Stimulated activated CD8-positive, alpha-beta memory T cell treated with anti-CD3 and anti-CD28 coated beads, Interleukin-4, amount 100 ng/mL, for 4 hours (primary cell): ENCODE measurements at places on chromosomes 4 and X.

- DNase-seq, result no peak
Observed at GRCh38 chrX:80266979-80267378, 153.3 kb upstream of the TENT5D start.

- no peak for DNase-seq
Observed at GRCh38 chr4:1414831-1415680, 8.8 kb upstream of the NKX1-1 start.

DNA sequence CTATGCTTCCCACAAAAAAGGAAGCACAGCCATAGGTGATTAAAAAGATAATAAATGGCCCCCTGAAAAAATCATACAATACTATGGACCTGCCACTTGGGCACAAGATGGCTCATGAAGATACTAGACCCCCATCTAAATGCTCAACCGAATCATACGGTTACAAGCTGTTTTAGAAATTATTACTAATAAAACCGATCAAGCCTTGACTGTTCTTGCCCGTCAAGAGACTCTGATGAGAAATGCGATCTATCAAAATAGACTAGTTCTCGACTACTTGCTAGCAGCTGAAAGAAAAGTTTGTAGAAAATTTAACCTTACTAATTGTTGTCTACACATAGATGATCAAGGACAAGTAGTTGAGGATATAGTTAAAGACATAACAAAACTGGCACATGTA is 40.1 kb upstream of the UGT2B7 start:
- no peak for DNase-seq

DNA sequence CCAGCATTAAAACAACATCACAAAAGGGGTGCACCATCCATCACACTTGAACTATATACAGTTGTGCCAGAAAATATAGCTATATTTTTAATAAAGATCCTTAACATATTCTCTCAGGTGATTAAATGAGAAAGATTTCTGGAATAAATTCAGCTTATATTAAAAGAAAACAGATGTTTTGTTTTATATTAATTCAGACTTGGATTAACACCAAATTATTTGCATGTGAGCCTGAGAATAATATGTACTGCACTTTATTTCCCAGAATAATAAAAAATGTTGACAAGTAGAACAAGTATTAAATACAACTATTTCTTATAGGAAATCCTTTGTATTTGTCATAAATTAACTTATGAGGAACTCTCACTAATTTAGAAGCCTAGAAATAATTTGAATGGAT is 1467.4 kb downstream of the RAPGEF2 start:
- no peak for DNase-seq

DNA sequence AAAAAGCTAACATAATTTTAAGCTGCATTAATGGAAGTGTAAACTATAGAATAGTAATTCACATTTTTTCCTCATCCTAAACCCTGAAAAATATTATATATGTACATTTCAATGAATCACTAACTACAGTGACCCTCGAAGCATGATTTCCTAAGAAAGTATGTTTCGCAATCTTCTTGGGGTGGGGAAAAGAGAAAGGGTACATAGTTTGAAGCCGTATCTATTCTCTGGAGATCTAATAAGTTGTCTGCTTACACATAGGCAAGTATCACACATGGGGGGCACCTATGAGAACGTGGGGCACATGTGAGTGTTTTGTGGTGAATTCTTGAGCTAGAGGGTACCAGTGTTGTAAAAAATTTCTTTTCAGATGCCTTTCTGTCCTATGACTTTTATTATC is 71.2 kb downstream of the JADE1 start:
- DNase-seq, result no peak

GRCh38 chr4:117326091-117326490 is 240.7 kb upstream of the TRAM1L1 start:
- DNase-seq, result no peak
